Uterus (tissue), 4 donors: ENCODE measurements at places on chromosomes 7 and 10. TPM values are rescaled to one million over a fixed set of nuclear protein-coding genes. Genes with fewer than 3 reads are reported as not detected.

- no peak for DNase-seq
These were observed 3.7 kb upstream of the ABHD11 start for GRCh38 chr7:73742338-73742752.

- no peak for DNase-seq
These were observed 37.6 kb downstream of the PLXDC2 start for GRCh38 chr10:19853831-19854230.

GRCh38 chr10:132196178-132197113, 9.7 kb downstream of the DPYSL4 start:
- no peak for DNase-seq

- DNase-seq = no peak
These were observed 108.1 kb upstream of the SP8 start for GRCh38 chr7:20894806-20895205.

GRCh38 chr7:116324582-116324981, 114.2 kb downstream of the TES start:
- DNase-seq = no peak

DNA sequence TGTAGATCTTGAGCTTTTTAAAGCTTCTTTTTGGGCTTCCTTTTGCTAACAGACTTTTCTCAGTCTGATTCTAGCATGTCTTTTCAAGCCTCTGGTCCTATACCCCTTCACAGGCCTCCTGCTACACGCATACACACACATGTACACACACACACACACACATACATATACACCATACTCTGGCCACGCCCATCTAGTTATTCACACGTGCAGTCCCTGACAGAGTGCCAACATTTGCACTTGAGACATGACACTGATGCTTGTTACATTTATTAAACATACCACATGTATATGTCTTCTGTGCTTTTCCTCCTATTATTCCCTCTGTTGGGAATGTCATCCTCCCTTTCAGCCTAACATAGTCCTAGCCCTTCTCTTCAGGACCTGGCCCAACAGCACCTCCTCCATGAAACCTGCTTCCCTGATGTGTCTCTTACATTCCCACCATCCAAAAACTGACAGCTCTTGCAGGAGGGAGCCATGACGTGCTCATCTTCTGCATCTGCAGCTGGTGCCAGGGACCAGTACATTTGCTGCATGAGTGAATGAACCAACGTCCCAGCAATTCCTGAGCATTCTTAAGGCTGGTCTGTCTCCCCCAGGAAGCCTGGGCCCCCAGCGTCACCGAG, 222.1 kb downstream of the ARHGAP12 start:
- no peak for DNase-seq

GRCh38 chr7:7732621-7733281, 14.3 kb upstream of the RPA3 start:
- DNase-seq = no peak

Gene RARRES2
- total RNA-seq = 536 TPM

Gene PLXNA4
- total RNA-seq = 4.1 TPM

Gene CAMK1D
- 10.6 TPM for total RNA-seq

Gene OGDHL
- total RNA-seq = 5.9 TPM

Gene GRK5
- 11.6 TPM for total RNA-seq

Gene OR6B1
- not detected for total RNA-seq

Gene C7orf57
- 0.76 TPM for total RNA-seq

Gene DENND2A
- total RNA-seq = 50.7 TPM
